ENCODE measurements at places on chromosomes 4 and X. TPM values are rescaled to one million over a fixed set of nuclear protein-coding genes. Genes with fewer than 3 reads are reported as not detected.

C4orf50 gene
- polyA plus RNA-seq: 0.03 TPM

BEX1 gene
- 14.8 TPM for polyA plus RNA-seq

BRS3 gene
- 0.06 TPM for polyA plus RNA-seq

STPG2 gene
- 0.24 TPM for polyA plus RNA-seq

GYPE gene
- 22.1 TPM for polyA plus RNA-seq

TLR10 gene
- polyA plus RNA-seq: 0.75 TPM

RNF128 gene
- polyA plus RNA-seq: 1.3 TPM

SH3D19 gene
- polyA plus RNA-seq: 53.8 TPM

ENPP6 gene
- 0.51 TPM for polyA plus RNA-seq

NOX1 gene
- 1.0 TPM for polyA plus RNA-seq

AREG gene
- polyA plus RNA-seq: 2.4 TPM

GAR1 gene
- polyA plus RNA-seq: 36.1 TPM
